Posterior vena cava (tissue), 2 donors: ENCODE measurements at places on chromosomes 7 and 10.

DNA sequence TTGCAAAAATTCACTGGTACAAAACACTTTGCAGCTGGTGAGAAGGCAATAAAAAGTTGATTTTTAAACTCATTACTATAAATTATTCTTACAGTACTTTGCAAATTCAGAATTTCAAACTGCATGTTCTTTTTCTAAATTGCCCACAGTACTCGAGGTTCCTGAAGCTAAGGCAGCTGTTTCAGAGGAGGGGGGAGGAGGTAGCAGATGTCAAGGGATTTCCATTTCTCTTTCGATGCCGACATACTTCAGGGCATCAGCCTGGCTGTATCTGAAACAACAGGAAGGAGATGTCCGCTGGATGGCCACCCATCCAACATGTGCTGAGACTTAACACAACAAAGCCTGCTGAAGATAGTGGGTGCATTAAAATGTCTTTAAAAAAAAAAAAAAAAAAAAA is 76.7 kb downstream of the EZH2 start:
- no peak for DNase-seq

DNA sequence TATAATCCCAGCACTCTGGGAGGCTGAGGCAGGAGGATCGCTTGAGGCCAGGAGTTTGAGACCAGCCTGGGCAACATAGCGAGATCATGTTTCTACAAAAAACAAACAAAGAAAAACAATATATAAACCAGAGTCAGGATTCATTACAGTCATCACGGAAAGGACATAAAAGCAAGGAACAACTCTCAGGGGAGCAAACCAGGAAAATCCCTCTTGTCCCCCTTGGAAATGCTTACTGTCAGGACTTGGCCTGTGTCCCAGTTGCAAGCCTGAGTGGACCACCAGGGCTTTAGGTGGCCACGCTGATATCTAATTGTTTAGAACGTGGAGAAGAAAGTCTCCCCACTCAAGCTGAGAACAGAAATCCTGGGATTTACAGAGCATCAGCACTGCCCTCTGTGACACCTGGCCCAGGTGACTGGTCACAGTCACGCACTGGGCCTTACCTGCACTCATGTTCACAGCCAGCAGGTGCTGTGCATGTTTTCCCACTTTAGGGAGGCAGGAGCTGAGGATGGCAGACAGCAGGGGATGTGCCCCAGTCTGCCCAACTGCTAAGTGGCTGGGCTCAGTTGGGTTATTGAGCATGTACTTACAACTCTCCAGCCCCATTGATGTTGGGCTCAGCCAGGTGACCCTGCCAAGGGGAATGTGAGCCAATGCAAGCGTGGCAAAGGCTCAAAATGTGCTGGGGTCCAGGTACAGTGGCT is 60.9 kb downstream of the TMEM130 start:
- DNase-seq = no peak

- DNase-seq = no peak
These were observed 552 bp upstream of the RAB18 start for GRCh38 chr10:27503498-27504006.

DNA sequence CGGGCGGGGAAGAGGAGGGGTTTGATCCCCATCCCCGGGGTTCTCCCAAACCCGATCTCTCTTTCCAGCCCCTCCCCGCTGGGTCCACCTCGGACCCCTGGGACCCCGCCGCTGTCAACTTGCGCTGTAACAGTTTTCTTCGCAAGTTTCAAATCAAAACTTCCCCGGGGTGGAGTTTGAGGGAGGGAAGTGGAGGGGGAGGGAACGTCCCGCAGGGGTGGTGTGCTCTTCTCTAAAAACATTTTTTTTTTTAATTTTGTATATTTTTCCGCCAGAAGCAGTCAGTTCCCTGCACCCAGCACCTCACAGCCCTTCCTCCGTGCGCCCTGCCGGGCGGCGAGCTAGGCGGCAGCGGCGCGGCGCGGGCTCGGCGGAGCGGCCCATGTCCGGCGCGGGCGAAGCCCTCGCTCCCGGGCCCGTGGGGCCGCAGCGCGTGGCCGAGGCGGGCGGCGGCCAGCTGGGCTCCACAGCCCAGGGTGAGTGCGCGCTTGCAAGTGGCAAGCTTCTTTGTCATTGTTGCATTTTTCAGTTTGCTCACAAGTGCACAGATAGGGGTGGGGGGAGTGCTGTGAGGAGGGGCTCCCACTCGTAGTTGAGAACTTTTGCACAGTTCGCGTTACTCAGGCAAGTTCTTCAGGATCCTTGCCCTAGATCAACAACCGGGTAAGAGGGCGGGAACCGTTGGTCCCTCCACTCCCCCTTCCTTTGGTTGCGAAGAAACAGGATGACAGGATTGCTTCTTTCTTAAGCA is 933 bp downstream of the MDFIC start:
- DNase-seq = no peak

DNA sequence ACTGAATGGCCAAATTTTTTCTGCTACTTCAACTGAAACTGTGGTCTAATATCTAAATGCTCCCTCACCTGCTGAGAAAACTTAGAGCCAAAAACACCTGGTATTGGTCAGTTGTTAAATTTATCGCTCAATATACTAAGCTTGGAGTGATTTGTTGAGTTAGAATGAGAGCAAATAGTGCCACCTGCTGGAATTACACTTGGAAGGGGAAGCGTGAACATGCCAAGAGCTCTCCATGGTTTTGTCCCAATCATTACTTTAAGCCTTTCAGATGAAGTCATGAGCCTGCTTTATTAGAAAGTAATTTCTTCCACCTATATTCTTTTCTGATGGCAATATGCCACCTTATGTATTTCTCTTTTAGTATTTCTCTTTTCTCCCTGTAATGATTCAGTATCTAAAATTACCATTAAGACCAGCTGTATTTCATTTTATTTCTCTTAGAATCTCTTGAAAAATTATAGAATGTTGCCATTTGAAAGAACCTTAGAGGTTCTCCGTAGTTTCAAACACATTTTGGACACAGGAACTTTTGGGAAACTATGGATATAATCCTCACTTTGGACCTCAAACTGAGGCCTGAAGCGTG is 447.8 kb upstream of the C7orf33 start:
- no peak for DNase-seq

DNA sequence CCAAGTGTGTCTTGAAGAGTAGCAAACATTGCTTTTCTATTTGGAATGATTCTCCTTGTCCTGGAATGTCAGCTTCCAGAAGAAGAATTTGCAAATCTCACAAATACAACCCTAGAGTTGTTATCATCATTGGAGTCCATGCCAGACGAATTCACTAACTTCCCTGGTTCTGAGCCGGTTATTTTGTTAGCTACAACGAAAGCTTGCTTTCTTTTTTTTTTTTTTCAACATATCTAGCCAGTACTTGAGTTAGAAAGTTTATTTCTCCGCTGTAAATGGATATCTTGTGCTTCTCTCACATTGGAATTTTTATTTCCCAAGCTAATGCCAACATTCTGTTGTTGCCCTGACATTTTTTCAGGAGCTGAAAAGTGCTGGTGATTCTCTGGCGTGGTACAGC is 138.1 kb upstream of the POM121L12 start:
- no peak for DNase-seq
